ENCODE measurements at places on chromosomes 5 and 9. TPM values are rescaled to one million over a fixed set of nuclear protein-coding genes. Genes with fewer than 3 reads are reported as not detected.

Gene C5
- total RNA-seq: 3.0 TPM

Gene TTC16
- 5.2 TPM for total RNA-seq

- DNase-seq: no peak
Observed at GRCh38 chr9:515665-516064, 301.0 kb downstream of the DOCK8 start.

DNA sequence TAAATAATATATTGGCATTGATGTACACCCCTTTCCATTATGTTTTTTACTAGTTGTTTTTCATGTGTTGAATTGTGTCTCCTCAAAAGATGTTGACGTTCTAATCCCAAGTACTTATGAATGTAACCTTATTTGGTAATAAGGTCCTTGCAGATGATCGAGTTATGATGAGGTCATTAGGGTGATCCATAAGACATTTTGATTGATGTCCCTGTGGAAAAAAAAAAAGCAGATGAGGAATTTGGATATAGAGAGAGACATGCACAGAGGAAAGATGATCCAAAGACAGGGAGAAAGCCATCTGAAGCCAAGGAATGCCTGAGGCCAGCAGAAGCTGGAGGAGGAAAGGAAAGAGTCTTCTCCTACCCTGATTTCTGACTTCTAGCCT, 632.7 kb downstream of the TLR4 start:
- DNase-seq: no peak

GRCh38 chr9:107874137-107874536, 384.6 kb upstream of the KLF4 start:
- no peak for DNase-seq

- DNase-seq: no peak
Observed at GRCh38 chr9:17480966-17481365, 97.9 kb upstream of the SH3GL2 start.
